ENCODE measurements at places on chromosomes 12 and 14. TPM values are rescaled to one million over a fixed set of nuclear protein-coding genes. Genes with fewer than 3 reads are reported as not detected.

Gene IFI27L2
- total RNA-seq = 62.6 TPM

Gene PPM1H
- 0.88 TPM for total RNA-seq

Gene CCND2
- 19.3 TPM for total RNA-seq

Gene NTS
- total RNA-seq = not detected
